ENCODE measurements at places on chromosomes 6 and 20.
A peak's percentile ranks its signal among the peaks of the same experiment; 100 is the strongest.

DNA sequence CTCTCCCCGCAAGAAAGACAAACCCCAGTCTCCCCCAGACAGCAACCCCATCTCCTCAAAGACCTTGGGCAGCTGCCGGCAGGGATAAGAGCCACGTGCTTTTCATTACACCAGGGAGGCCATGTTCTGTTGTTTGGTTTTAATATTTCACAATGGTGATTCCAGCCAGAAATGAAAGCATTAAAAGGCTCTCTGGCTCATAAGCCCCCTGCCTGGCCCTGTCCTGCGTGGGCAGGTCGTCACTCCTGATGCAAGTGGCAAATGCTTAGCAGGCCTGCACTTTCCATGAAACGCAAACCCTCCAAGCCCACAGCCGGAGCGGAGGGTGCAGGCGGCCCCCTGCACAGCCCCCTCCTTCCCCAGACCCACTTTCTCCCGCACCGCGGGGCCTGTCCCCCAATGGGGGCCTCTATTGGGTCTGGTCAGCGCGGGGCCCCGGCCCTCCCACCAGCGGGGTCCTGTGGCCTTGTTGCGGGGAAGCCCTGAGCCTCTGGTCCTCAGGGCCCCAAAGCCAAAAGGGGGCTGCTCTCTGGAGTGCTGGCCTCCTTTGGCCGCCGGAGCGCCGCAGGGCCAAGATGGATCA, 77.2 kb downstream of the TMEM242 start:
- DNase-seq = peak; percentile 75

DNA sequence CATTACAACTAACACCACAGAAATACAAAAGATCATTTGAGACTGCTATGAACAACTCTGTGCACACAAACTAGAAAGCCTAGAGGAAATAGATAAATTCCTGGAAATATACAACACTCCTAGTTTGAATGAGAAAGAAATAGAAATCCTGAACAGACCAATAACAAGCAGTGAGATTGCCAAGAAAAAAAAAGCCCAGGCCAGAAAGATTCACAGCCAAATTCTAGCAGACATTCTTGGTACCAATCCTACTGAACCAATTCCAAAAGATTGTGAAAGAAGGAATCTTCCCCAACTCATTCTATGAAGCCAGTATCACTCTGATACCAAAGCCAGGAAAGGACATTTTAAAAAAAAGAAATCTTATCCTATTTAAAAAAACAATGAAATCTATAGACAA, 7.0 kb upstream of the CDK19 start:
- DNase-seq = peak; percentile 71

GRCh38 chr20:10509376-10509775, 74.3 kb downstream of the SLX4IP start:
- peak; percentile 40 for DNase-seq

- no peak for DNase-seq
Observed at GRCh38 chr6:25042036-25042521, 106.3 kb upstream of the RIPOR2 start.

GRCh38 chr20:40471261-40471629, 217.8 kb downstream of the MAFB start:
- peak; percentile 27 for DNase-seq

DNA sequence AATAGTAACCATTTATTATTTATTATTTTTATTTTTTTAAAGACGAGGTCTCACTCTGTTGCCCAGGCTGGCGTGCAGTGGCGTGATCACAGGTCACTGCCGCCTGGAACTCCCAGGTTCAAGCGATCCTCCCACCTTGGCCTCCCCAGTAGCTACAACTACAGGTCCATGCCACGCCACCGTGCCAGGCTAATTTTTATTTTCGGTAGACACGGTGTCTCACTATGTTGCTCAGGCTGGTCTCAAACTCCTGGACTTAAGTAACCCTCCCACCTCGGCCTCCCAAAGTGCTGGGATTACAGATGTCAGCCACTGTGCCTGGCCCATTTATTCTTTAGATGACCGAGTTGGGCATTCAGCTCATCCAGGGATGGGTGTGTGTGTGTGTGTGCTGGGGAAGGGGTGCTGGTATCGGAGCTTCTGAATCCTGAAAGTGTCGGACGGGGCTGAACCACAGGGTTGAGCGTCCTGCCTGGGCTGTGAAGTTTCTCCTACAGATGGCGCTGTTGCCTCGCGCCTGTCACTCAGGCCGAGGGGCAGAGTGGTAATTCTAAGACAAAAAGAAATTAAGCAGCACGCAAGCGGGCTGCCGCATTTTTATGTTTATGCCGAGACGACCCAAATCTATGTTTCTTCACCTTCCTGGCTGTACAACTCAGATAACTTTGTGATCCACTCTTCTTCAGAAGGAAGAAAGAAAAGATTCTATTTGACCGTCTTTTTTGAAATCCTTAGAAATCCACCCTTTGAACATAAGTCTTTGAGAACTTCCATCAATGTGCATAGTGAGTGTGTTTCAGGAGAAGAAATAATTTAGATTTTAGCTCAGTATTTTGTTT, 252.8 kb downstream of the CDH26 start:
- DNase-seq = peak; percentile 55

DNA sequence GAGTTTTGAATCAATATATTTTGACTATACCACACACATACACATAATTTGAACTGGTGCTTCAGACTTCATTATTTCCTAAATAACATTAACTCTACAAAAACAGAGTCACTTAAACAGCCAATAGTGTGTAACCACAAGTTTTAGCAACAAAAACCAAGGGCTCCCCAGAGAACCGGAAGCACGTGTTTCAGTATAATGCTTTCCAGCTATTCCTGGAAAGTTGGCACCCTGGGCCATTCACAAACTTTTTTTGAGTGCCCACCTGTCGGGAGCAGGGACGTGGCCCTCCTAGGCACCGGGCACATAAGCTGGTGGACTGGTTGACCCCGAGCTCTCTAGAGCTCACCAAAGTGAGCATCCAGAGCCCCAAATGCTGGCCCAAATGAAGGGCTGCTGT, 1.9 kb upstream of the SLC35D3 start:
- DNase-seq = peak; percentile 22

GRCh38 chr20:15922556-15922955, 650.7 kb downstream of the KIF16B start:
- no peak for DNase-seq

GRCh38 chr20:62350098-62350628, 16.9 kb downstream of the LAMA5 start:
- no peak for DNase-seq

DNA sequence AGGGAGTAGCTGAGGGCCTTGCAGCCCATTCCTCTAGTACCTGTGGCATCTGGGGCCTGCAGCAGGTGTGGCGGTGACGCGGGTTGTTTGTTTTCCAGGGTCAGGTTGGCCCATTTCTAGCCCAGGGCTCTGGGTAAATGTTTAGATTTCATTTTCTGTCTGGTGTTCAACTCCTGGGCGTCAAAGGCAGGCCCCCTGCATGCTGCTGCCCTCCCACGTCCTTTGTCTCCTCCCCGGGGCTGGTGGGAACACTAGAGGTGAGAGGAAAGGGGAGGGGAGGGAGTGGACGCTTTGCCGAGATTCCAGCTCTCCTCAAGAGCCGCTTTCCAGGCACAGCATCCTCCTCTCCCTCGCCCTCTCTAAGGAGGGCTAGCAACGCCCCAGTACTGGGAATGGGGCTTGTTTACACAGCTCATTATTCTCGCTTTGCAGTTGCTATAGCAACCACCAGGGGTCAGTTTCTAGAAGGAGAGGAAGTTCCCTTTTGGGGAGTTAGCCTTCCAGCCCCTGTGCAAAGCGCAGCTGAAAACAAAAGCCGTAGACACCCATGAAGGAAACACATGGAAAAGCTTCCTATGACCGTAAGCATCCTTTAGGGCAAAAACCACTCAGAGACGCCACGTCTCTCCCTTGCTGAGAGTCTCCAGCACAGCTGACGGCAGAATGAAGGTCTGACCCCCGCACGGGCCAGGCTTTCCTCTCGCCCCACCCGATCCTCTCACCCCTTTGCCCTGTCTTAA, 170.6 kb downstream of the LY86 start:
- peak; percentile 57 for DNase-seq

DNA sequence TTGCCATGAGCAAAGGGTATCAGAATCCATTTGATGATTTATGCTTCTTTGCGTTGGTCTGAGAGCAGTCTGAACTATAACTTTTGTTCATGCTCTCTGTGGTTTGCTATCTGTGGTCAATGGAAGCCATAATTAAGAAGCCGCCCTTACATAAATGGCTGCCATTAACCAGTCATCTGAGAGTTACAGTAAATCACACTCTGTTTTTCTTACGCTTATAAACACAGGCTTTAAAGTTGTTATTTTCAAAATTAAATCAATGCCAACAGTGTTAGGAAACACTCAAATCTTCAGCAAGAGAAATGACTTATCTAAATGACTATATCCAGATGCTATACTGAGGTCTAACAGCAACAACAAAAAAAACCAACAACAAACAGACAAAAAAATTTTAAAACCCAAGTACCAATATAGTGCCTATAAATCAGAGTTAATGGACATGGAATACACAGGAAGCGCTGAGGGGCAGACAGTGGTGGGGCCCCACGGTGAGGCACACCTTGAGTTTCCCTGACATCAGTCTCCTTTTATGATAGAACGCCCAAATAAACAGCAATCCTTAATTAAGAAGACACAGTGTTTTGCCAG, 108.0 kb upstream of the C6orf118 start:
- DNase-seq = no peak

- peak; percentile 57 for DNase-seq
Observed at GRCh38 chr6:158409451-158409850, 97.2 kb downstream of the TULP4 start.

DNA sequence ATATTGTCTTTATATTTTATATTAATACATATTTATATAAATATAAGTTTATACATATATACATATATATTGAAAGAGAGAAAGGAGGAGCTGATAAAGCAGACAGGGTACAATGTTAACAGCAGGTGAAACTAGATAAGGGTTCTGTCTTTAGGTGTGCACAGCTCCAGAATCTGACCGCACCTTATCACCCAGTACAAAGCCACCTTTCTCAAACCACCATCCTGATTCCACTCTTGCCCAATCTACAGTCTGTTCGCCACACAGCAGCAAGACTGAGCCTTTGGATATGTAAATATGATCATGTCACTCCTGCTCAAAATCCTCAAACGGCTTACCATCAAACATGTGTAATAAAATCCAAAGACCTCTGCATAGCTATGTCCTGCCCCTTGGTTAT, 34.7 kb upstream of the ASCC3 start:
- DNase-seq = no peak

- peak; percentile 97 for DNase-seq
Observed at GRCh38 chr6:130602151-130602770, 224.9 kb upstream of the SMLR1 start.

GRCh38 chr20:11159728-11160127, 485.9 kb upstream of the JAG1 start:
- peak; percentile 30 for DNase-seq

GRCh38 chr6:140537834-140538705, 1163.6 kb upstream of the CITED2 start:
- peak; percentile 95 for DNase-seq

DNA sequence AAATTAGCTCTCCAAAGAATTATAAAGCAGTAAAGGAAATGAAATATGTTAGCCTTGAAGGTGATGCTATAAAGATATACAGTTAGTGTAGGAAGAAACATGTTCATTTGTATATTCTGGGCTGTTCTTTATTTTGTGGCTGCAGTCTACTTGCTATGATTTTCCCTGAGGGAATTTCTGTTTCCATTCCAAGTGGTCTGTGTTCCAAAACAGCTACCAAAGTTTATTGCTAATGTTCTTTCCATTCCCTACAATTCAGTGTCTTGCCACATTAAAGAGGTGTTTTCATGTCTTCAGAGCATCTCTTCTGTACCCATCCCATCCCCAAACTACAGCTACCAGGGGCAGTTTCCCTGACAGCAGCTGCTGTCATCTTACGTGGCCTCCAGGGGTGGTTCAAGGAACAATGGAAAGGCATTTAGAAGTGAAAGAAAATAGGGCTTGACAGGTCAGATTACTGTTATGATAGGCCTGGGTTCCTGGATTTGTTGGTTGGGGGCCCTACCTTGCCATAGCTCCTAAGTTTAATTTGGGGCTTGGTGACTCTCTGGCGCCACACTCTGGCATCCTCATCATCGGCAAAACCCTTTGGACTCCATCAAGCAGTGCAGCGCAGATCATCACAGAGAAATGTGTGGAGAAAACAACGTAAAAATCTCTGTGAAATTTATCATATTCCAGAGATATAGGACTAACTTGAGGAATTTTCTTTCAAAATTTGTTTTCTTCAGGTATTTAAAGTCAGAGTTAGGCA, 33.8 kb upstream of the AIG1 start:
- peak; percentile 45 for DNase-seq

DNA sequence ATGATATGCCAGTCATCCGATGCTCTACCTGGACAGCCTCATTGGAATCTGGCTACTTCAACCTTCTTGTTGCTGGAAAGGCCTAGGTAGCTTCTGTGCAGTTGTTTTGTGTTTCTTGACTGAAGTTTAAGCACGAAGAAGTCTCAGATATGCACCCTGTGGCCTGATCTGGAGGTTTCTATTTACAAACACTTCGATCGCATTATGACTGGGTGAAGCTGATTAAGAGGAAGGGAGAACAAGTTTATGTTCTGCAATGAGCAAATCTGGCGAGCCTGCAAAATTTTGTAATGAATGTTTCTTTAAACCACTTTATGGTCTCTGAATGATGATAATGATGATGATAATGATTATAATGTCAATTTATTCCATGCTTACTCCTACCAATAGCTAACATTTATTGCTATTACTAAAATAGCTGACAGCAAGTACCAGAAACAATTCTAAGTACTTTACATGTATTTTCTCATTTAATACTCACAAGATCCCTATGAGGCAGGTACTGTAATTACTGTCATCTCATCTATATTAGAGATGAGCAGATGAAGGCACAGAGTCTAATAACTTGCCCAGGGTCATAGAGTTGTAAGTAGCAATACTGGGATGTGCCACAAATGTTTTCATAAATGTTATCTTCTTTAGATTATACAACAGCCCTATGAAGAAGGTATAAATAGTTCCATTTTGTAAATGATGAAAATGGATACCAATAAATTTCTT, 126.1 kb upstream of the UST start:
- no peak for DNase-seq

DNA sequence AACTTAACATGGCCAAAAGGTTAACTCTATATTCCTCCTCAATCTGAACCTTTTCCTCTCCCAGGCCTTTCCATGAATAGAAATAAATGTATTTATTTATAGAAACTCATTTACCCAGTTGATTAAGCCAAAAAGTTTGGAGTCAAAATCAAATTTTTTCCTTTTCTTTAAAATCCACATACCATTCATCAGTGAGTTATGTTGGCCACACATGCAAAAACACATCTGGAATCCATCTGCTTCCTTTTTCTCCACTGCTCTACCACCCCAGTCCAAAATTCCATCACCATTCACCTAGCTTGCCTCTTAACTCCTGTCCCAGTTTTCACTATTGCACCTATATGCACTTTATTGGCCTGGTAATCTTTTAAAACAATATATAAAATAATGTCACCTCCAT, 62.4 kb upstream of the TMEM200A start:
- DNase-seq = peak; percentile 74
